ENCODE measurements at places on chromosomes 4 and X.

GRCh38 chr4:71533121-71533520 is 194.3 kb downstream of the SLC4A4 start:
- no peak for DNase-seq

- DNase-seq, result no peak
Measured at GRCh38 chr4:78707268-78707667, 68.9 kb upstream of the BMP2K start.

DNA sequence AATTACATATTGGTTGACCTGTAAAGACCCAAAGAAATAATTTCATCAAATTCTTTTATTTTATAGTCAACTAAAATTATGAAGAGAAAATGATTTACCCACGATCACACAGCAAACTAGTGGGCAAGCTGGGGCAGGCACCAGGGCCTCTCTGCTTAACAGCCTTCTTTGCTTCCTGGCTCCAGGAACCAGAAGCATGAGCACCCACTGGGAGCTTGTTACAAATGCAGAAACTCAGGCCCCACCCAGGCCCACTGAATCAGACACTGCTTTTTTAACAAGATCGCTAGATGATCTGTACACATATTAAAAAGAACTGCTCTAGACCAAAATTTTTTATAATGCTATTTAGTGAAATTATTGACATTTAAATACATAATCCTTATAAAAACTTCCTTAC is 95.0 kb downstream of the GEMIN8 start:
- DNase-seq, result no peak

DNA sequence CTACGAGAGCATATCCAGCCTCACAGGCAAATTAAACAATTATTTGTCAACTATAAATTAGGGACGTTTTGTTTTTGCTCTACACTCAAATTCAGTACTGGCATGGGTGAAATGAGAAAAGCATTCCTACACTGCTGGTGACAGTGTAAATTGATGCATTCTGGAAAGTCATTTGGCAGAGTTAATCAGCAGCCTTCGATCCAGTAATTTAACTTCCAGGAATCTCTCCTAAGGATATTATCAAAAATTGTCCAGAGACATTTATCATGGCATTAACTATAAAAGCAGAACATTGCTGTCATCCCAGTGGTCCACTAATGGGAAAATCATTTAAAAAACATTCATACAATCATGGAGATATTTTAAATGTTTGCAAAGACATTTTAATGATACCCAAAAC is 67.5 kb upstream of the MMAA start:
- no peak for DNase-seq

GRCh38 chrX:121598356-121598755 is 550.9 kb downstream of the GLUD2 start:
- no peak for DNase-seq

GRCh38 chrX:77938083-77938680 is 27.7 kb downstream of the ATP7A start:
- DNase-seq, result no peak

DNA sequence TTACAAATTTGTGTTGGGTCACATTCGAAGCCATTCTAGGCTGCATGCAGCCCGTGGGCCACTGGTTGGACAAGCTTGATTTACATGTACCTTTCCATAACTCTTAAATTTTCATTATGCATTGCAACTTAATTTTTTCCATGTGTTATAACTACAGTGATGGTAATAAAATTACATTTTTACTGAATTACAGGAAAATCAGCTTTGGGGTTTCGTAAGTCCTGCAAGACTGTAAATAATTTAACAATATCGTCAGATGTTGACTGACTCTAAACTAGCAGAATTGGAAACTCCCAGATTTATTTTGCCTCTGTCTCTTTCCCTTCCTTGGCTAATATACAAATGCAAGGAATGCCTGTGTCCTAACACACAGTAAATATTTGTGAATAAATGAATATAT is 88.0 kb upstream of the RAPGEF2 start:
- no peak for DNase-seq

DNA sequence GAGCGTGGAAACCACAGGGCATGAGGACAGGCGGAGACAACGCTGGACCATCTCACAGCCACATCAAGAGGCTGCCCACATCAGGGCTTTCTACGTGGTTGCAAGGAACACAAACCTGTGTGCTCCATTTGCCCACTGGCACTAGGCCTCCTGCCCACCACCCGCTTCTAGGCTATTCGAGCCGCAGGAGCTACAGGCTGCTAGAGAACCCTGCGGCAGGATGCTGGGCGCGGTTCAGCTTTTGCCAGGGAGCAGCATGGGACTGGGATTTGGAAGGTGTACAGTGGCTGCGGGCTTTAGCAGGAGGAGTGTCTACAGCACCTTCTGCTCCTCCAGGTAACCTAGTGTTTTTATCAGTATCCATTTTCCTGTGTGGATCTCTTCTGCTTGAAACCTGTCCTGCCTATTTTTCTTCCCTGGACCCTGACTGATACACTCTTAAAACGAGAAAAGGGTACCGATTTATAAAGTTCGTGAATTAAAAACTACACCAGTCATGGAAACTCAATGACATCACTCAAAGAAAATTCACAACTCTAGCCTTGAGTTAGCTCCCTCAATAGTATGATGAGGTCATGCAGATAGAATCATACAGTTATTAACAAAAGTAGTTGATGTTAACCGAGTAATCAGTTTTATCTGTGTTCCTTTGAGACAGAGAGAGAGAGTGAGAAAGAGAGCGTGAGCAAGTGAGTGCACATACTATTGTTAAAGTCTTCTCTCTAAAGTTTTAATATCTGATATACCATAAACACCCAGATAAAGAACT is 12.8 kb downstream of the NOP14 start:
- no peak for DNase-seq

Data from stimulated activated effector memory CD8-positive, alpha-beta T cell treated with anti-CD3 and anti-CD28 coated beads, Interleukin-12 subunit alpha, Interleukin-12 subunit beta, amount 100 ng/mL, for 72 hours (primary cell).